ENCODE measurements at places on chromosomes 5 and 9.

DNA sequence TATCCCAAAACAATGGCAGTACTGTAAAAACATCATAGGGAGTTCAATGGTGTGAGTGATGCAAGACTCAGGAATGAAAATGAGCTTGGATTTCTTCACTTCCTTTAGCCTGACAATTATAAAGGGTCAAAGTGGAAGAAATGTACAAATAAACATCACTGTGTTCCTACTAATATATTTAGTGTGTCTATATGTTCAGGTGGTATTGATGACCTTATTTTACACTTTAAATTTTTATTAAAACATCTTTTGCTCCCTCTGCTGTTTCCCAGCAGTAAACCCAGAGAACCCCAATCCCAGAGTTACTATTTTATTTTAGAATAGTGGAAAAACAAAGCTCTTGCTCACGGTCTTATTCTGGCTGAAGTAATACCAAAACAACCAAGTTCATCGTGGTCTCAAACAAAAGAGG, 2.0 kb downstream of the LOX start:
- peak; percentile 17 for DNase-seq

DNA sequence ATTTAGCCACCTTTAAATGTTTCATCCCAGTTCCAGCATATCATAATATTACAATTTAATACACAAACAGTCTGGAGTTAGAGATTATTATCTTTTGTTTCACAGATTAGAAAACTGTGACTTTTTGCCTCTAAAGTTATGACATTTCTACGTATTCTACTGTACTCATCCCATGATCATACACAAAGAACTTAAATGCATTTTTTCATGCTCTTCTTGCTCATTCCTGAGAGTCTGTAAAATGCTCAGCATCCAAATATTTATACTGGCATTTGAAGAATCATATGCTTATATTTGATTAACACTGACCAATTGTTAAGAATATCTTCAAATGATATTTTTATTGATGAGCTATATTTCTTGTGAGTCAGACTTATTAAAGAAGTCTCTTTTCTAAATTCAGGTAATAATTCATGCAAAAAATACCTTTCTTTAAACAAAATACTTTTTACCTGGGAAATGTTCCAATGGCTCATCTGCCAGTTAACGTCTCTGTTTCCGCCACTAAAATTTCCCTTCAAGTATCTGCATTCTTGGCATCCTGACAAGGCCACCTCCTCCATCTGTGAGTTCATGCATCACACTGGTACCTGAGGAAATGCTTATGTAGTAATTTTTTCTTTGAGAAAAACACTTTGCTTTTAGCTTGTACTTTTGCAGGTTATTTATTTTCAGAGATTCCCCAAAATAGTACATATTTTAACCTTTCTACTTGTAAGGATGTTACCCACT, 139.6 kb upstream of the RASA1 start:
- DNase-seq = no peak

DNA sequence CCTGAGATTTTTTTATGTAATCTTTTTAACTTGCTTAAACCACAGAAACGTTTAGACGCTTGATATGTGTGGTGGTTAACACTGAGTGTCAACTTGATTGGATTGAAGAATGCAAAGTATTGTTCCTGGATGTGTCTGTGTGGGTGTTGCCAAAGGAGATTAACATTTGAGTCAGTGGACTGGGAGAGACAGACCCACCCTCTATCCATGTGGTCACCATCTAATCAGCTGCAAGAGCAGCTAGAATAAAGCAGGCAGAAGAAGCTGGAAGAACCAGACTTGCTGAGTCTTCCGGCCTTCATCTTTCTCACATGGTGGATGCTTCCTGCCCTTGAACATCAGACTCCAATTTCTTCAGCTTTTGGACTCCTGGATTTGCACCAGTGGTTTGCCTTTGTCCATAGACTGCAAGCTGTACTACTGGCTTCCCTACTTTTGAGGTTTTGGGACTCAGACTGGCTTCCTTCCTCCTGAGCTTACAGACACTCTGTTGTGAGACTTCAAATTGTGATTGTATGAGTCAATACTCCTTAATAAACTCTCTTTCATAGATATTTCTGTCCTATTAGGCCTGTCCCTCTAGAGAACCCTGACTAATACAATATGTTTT, 816.0 kb upstream of the CDH9 start:
- DNase-seq = no peak

DNA sequence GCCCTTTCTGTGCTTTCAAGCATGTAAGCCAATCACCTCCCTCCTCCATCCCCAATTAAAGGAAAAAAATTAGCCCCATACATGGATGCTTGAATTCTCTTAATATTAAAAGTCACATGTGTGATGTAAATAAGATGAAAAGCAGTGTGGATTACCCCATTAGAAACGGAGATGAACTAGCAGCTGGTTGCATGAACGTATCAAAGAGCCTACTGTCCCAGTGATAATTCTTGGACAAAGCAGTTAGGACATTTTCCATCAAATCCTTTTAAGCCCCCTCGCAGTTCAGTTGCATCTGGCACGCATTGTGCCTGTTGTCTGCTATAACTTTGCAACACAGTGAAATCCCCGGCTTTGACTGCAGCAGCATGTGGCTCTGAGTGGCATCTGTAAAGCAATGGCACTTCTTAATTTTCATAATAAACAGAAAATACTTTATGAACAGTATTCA, 285.6 kb downstream of the FBXL7 start:
- no peak for DNase-seq

DNA sequence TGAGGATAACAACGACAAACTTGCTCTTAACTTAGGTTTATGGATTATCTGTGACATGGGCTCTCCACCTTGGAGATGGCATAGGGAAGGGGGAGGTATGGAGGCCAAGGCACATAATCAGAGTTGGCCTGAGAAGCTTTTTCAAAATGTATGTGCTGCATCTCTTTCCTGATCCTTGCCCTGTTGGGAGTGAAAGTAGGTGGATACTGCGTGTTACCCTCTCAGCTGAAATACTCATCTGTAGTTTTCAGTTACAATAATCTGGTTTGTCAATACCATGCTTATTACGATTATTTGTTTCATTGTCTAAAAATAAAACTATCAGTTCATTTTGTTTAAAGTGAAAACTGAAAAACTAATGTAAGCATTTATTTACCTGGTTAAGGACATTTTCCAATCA, 86.7 kb downstream of the SLC44A1 start:
- no peak for DNase-seq

- peak; percentile 76 for DNase-seq
Observed at GRCh38 chr5:150781706-150782614, 3.4 kb downstream of the SMIM3 start.

- no peak for DNase-seq
Observed at GRCh38 chr9:30522486-30522885, 1862.0 kb upstream of the ACO1 start.

GRCh38 chr9:129939431-129939830, 103.6 kb downstream of the FNBP1 start:
- no peak for DNase-seq

GRCh38 chr9:128411364-128412119, 9.1 kb upstream of the CERCAM start:
- no peak for DNase-seq

DNA sequence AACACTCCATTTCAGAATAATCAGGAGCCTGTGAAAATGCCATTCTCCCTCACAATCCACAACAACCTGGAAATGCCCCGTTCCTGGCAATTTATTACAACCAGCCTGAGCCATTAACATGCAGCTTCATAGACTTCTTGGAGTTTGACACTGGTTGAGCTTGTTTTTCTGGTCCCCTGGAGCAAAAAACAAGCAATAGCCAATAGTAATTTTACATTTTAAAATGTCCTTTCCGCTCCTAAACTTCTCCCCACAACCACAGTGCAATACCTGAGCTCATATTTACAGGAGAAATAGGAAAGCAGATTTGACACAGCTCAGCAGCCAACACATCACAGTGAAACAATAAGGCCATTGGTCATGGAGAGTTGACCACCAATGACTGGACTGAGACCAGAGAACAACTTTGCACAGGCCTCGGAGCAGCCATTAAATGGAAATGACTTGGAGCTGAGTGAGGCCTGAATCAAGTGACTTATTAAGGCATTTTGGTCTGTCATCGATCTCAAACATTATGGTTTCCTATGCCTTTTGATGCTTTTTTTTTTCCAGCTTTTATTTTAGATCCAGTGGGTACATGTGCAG, 73.0 kb downstream of the ENC1 start:
- no peak for DNase-seq

GRCh38 chr9:138074516-138074915, 196.9 kb downstream of the CACNA1B start:
- no peak for DNase-seq

DNA sequence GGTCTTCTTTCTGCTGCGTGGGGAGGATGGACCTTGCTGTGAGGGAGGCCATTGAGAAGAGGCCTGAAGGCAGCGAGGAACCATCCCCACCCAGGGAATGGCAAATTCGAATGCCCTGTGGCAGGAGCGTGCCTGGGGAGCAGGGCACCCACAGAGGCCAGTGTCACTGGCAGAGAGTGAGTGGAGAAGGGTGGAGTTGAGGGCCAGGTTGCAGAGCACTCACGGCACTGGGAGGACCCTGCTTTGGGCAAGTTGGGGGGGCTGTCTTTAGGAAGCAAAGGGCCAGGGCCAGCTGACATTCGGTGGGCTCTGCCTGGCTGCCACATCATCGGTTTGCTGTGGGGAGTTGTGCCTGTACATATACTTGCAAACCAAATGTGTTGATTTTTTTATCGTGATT, 47.2 kb downstream of the SYK start:
- DNase-seq = no peak

GRCh38 chr5:1180841-1181271, 20.5 kb upstream of the SLC6A19 start:
- no peak for DNase-seq

- no peak for DNase-seq
Observed at GRCh38 chr5:156595132-156595787, 254.8 kb upstream of the PPP1R2B start.

- DNase-seq = no peak
Observed at GRCh38 chr9:121372239-121373010, 2.4 kb upstream of the STOM start.

DNA sequence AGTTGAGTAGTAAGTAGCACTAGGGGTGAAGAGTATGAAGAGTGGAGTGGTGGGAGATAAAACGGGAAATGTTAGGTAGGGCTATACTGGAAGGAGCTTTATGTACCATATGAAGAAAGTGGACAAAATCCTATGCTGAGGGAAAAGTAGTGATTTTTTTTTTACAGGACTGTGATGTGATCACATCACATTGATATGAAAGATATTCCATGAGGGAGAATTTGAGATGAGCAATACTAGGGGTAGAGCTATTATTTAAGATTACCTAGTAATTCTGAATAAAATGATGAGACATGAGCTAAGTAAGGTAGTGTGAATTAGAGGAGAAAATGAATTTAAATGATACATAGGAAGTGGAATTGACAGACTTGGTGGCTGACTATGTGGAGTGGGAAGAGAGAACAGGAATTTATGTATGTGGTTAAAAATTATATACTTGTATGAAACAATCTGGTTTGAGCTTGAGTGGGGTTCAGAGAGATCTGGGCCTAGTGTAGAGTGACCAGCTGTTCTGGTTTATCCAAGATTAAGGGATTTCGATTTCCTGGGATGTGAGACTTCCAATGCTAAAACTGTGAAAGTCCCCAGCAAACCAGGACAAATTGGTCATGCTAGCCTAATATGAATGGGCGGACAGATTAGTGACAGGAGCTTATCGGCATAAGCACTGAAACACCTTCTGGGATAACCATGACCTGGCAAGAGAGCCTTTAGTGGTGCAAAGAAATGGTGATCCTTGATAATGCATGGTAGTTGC, 29.3 kb upstream of the STOM start:
- no peak for DNase-seq

GRCh38 chr5:150465927-150466326, 16.4 kb upstream of the RPS14 start:
- DNase-seq = no peak

GRCh38 chr5:124022966-124023365, 511.0 kb downstream of the CSNK1G3 start:
- DNase-seq = no peak

DNA sequence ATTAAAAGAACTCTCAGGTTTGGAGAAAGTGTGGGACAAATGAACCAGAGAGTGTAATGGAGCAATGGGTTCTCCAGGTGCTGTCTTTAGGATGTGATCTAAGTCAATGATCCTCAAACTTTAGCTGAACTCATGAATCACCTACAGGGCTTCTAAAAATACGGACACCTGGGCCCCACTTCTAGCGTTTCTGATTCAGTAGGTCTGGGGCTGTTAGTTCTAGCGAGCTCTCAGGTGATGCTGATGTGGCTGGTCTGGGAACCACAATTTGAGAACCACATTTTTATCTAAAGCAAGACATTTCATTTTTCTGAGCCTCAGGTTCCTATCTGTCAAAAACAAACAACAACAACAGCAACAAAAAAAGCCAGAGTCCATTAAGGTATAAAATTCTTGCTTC, 35.1 kb upstream of the PCA3 start:
- no peak for DNase-seq

GRCh38 chr5:16500024-16500423, 34.4 kb upstream of the ZNF622 start:
- DNase-seq = no peak

GRCh38 chr9:95463148-95464060, 53.4 kb downstream of the PTCH1 start:
- DNase-seq = no peak

GRCh38 chr9:100884518-100884917, 144.0 kb upstream of the PLPPR1 start:
- DNase-seq = no peak

- DNase-seq = no peak
Observed at GRCh38 chr5:81761270-81761669, 10.4 kb upstream of the SSBP2 start.

DNA sequence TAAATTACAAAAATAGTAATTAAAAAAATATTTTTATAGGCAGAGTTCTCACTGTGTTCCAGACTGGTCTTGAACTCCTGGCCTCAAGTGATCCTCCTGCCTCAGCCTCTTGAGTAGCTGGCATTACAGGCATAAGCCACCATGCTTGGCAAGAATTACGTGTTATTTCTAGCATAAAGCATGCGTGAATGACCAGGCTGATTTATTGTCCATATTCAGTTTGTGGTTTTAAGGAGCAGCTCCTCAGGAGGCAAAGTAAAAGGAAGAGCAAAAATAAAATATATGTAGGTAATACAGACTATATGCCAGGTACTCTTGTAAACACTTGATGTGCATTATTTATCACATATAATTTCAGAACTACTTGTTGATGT, 7.1 kb upstream of the CD180 start:
- no peak for DNase-seq

- DNase-seq = peak; percentile 14
Observed at GRCh38 chr5:94181895-94182294, 436.5 kb downstream of the KIAA0825 start.

GRCh38 chr9:113650207-113651131, 186.9 kb downstream of the RGS3 start:
- DNase-seq = peak; percentile 63

DNA sequence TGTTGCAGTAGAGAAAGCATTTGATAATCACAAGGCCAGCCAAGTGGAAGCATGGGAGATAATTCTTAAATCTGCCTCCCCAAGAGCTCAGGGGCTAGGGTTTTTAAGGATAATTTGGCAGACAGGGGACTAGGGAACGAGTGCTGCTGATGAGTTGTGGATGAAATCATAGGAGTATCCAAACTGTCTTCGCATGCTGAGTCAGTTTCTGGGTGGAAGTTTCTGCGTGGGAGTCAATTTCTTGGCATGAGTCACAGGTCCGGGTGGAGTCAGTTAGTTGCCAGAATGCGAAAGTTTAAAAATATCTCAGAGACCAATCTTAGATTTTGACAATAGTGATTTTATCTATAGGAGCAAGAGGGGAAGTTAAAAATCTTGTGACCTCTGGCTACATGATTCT, 112.6 kb downstream of the TMC1 start:
- DNase-seq = peak; percentile 69

- DNase-seq = no peak
Observed at GRCh38 chr9:133252301-133253020, 22.5 kb downstream of the ABO start.

- peak; percentile 60 for DNase-seq
Observed at GRCh38 chr9:18857769-18858168, 175.2 kb downstream of the SAXO1 start.
